ENCODE measurements at places on chromosomes 5 and 9.

DNA sequence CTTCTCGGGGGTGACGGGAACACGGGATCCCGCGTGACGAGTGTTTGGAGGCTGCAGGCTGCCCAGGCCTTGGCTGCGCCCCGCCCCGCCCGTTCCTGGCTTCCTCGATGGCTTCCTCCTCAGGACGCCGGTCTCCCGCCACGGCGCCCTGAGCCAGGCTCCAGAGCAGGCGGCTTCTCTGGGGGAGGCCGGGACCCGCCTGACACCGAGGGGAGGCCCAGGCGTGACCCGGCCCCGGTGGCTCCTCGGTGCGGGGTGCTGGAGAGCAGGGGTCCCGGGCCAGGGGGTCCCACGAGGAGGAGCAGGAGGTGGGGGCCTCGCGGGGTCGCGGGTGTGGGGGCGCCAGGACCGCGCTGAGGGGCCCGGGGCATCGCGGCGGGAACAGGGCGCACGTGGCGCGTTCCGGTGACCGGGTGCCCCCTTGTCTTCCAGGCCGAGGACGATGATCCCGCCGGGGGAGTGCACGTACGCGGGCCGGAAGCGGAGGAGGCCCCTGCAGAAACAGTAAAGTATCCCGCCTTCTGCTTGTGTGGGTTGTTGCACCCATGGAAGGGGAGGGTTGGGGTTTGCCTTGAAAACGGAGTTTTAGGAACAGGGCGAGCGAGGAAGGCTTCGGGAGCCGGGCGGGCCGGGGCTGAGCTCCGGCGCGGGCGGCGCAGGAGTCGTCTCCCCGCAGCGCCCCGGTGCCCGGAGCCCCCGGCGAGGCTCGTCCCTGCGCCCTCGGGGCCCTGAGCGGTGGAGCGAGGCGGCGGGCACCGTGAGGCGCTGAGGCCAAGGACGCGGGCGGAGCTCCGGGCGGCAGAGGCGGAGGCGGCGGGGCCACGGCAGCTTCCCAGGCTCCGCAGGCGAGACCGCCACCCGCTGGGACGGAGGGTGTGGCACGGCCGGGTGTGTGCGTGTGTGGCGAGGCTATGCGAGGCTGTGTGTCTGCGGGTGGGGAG lies 22.2 kb downstream of the AHRR start:
- DNase-seq = peak; percentile 80

GRCh38 chr9:130987054-130987453 lies 21.9 kb upstream of the LAMC3 start:
- no peak for DNase-seq

- DNase-seq = peak; percentile 6
These were observed 109.2 kb upstream of the SMIM23 start for GRCh38 chr5:171676286-171676944.

DNA sequence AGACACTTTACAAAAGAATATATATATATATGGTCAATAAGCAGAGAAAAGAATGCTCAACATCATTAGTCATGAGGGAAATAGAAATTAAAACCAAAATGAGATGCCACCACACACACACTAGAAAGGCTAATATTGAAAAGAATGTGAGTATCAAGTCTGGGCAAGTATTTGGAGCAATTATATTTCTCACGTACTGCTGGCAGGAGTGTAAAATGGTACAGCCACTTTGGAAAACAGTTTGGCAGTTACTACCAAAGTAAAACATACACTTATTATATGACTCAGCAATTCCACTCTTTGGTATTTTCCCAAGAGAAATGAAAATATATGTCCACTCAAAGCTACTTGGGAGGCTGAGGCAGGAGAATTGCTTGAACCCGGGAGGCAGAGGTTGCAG lies 29.8 kb downstream of the NEUROG1 start:
- DNase-seq = peak; percentile 18

DNA sequence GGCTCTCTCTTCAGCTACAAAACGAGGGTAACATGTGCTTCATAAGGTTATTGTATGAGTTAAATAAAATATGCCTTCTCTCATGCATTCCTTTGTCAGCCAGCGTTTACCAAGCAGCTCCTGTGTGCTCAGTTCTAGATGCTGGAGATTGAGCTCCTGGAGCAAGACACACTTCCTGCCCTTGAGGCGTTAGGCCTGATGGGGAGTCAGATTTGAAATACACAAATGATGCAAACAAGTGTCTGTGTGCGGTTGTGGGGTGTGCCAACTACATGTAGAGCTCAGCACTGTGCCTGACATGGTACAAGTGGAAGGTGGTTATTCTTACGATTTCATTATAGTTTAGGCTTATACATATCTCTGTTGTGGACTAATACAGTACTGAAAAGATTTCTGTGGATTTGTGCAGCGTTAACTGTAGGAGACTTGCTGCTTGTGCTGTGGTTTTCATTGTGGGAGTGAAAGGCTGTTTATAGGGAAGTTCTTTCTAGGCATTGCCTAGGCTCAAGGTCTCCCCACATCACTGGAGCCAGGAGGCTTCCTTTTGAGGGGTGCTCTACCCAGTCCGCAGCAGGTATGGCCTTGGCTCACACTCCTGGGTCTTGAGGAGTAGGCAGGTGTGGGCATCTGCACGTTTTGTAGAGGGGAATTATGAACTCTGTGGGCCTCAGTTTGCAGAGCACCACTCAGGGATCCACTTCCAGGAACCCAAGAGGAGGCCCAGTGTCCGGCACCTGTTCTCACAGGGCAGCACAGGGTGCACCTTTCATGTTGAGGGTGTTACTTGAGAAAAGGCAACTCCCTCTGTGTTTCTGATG lies 39.8 kb upstream of the ANGPTL2 start:
- DNase-seq = no peak

DNA sequence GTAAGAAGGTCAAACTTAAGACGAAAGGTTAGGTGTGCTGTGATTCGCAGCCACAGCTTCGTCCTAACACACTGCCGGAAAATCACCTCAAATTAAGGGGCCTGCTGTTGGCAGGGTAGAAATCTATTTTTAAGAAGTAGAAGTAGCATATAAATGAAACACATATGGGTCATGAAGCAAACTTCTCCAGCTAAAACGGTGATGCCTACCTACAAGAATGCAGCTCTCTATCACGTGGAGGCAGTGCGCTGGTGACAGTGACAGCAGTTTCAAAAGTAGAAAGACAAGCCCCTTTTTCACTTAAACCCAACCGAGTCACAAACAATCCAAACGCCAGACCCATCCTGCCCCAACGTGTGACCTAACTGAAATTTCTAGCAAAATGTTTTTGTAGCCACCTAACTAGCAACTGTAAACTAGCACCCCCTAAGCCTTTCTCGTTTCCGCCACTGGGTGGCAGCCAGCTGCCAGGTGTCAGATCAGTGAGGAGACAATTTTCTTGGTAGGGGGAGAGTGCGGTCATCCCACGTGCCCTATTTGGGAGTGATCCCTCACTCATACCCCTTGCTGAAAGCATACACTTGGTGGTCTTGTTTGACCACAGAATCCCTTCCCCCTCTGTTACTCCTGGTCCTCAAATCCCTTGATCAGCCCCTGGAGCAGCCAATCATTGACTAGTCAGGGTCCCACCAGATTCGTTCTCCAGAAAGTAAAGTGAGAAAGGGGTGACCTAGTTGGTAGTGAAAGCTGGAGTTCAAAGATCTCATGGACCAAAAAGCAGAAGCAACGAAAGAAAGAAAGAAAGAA lies 71.8 kb upstream of the MAMDC2 start:
- DNase-seq = peak; percentile 68

DNA sequence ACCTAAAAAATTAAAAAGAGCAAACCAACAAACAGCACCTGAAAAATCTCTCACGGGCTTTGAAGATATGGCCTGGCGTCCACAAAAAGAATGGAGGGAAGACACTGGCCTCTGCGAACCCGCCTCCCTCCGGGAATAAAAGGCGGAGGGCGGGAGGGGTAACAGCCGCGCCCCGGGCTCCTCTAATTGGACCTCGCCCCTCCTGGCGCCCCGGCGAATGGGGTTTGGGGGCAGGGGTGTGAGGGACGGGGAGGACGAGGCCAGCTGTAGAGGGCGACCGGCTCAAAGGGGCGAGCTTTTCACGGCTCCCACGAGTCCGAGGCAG lies 753 bp downstream of the FANCC start:
- peak; percentile 45 for DNase-seq

DNA sequence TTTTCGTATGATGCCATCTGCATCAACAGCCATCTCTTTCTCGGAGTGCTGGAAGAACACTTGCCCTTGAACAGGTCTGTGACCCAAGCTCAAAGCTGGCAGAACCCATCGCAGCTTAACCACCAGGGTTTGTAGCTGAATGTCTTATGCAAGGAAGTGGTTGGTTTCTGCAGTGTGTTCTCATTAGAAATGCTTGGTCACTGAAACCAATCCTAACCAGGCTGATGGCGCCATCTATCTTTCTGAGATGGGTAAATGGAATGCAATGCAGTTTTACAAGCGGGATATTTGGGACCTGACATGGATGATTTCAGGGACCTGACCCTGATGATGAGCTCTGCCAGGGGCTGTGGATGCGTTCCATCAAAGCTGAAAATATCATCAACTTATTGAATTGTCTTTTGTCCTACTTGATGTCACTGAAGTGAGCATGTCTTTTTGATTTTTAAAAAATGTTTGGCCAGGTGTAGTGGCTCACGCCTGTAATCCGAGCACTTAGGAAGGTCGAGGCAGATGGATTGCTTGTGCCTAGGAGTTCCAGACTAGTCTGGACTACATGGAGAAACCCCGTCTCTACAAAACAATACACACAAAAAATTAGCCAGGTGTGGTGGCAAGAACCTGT lies 28.7 kb downstream of the DMRT3 start:
- peak; percentile 62 for DNase-seq

DNA sequence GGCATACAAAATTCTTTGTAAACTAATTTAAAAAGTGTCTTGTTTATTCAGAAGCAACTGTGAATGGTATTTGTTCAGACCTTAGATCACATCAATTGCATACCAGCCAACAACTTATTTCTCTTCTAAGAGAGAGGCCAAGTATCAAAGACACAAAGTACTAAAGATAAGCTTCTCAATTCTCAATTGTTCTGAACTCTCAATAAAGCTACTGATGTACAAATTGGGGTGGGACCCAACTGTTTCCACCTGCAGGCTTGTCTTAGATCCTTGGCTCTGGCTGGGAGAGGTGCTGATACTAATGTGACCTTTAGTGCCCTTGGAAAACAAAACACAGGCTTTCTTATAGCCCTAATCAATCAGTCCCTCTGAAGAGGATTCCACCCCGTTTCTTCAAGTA lies 22.1 kb downstream of the XRCC4 start:
- DNase-seq = no peak

DNA sequence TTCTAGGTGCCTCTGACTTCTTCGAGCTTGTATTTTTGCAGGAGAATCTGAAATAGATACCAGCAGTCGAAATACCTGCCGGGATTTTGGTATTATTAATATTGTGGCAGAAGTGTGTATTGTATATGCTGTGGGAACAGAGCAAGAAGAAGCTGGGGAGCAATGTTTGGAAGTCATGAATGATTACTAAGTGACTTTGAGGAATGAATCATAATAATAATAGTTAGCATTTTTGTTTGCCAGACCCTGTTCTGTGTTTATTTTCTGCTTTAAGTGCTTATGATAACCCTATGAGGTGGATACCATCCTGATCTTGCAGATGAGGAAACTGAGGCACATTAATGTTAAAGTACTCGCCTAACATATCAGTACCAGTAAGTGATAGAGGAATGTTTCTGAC lies 32.4 kb downstream of the RAB24 start:
- no peak for DNase-seq

DNA sequence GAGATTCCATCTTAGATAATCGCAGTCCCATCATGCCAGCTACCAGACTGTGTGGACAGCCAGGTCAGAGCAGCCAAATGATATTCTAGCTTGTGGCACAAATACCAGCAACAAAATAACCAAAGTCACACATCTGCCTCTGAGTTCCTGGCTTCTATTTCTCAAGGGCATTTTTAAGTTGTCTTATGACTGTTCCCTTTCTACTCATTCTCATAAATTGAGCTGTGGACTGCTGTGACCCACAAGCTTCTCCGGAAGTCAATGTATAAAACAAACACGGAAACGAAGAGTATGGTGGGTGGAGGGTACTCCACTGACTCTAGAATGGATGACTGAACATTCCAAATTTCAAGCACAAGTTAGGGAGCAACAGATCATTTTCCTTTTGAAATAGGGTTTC lies 43.9 kb downstream of the PDCD1LG2 start:
- DNase-seq = no peak

DNA sequence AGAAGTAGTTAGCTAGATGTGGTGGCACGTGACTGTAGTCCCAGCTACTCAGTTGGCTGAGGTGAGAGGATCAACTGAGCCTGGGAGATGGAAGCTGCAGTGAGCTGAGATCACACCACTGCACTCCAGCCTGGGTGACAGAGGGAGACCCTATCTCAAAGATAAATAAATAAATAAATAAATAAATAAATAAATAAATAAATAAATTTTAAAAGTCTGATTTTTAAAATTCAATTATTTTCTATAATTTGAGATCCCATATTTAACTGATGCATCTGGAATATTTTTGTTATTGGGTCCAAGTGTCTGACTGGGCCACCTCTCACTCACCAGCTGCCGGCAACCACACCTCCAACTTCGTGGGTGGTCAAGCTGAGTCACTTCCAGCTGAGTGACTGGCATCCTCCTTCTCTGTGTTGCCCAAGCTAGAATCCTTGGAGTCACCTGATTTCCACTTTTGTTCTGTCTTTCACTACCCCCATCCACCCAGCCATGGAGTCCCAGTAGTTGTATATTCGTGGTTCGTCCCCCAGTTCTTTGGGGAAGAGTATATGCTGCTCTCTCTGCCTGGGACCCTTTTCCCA lies 70.9 kb downstream of the EGFLAM start:
- DNase-seq = peak; percentile 36

DNA sequence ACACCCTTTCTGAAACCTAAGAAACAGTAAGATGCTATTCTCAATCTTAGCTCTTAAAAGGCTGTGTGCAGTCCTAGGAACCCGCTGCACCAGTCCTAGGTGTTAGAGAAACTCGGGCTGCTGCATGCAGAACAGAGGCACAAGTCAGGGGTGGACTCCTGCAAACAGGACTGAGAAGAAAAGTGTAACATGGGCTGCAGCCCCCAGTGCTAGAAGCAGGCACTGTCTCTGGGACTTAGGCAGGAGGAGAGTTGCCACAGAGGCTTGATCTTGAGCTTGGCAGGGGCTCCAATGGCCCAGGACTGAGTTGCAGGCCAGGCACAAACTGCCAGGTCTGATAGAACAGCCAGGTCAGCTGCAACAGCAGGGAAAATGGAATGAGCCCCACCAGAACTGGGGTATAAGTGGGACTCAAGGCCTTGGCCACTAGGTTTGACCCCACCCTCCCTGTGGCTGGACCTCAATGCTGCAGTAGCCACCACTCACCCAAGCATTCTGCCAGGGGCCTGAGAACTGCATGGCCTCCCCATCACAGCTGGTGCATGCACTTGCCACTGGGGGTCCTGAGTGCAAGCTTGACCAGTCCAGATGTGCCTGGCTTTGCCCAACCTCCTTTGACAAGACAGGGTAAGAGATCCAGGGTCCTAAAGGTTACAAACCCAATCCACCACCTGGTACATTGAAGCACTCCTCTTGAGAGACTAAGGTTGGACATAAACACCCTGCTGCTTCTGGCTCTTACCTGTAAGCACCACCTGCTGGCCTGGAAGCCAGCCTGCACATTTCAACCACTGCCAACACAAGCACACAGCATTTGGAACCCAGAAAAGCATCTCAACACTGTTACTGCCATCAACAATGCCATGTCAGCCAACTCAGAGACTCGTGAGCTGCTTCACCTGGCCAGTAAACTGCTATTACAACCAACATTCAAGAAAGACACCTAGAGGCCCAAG lies 103.3 kb downstream of the FBXL17 start:
- no peak for DNase-seq

- DNase-seq = peak; percentile 59
These were observed 24.6 kb downstream of the NR2F1 start for GRCh38 chr5:93607367-93608258.

Data from AG10803 (cell line).